Inflammatory macrophage treated with lipopolysaccharide for 4 hours (primary cell): ENCODE measurements at places on chromosomes 6 and 20.

GRCh38 chr6:24205020-24205492, 79.0 kb downstream of the NRSN1 start:
- peak; percentile 33 for DNase-seq

DNA sequence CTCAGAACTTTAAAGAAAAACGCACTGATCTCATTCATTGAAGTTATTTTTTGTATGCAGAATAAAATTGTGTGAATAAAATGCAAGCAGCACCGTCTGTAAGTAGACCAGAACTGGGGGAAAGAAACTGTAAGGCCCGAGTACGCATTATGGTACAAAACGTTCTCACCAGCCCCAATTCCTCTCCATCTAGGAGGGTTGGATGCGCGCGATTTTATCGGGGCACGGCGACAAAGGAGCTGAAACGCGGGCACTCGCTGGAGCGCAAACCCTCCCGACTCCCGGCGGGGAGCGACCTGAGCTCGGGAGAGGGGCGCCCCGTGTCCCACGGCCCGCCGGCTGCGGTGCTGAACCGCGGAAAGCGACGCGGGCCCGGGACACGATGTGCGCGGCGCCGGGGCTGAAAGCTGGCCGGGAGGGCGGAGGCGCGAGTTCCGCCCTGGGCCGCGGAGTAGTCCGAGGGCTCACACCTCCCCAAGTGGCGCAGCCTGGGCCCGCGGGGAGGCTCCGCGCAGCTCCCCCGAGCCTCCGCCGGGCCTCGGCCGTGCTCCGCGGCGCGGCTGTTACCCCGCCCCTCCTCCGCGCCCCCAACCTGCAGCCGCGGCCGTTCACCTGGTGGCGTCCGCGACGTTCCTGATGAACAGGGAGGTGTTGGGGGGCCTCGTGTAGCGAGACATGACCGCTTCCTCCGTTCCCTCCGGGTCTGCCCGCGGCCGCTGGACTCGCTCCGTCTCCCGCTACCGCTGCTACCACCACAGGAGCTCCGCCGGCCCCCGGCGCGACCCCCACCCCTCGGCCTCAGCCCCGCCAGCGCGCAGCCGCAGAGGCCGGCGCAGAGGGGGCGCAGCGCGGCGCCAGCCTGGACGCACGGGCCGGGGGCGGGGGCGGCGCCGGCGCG, at the start of gene SRSF12:
Gene SRSF12, minus strand, starts transcription at position 861 of the 898 bp plus-strand sequence. Its CDS starts 184 bp downstream, at position 677.
- DNase-seq, result peak; percentile 49

DNA sequence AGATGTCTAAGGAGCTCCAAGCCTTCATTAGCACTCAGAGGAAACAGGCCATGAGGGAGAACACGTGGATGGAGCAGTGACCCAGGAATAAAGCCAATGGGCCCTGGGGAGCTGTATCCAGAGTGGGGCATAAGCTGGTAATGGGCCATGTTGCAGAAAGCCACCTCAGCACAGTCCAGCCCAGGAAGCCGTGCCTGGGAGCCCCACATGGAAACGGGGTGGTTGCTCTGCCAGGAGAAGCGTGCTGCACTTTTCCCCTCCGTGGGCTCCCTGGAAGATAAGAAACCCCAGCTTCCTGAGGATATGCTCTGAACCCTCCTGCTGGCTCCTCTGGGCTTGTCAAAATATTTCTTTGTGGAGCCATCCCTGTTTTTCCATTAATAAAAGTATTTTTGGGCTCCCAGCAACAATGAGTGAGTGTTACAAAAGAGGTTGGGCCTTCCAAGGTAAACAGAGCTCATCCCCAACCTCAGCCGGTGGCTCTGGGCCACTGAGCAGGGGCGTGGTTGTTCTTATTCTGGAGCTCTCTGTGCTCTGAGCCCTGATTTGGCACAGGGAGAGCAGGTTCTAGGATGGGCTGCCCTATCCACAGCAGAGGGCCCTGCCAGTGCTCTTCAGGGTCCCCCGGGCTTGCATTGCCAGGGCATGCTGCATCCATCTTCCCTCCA, 31.2 kb upstream of the NFATC2 start:
- no peak for DNase-seq

- no peak for DNase-seq
Observed at GRCh38 chr6:150126641-150127291, 16.1 kb upstream of the PPP1R14C start.

- peak; percentile 23 for DNase-seq
Observed at GRCh38 chr6:16320533-16321340, 82.3 kb downstream of the GMPR start.

DNA sequence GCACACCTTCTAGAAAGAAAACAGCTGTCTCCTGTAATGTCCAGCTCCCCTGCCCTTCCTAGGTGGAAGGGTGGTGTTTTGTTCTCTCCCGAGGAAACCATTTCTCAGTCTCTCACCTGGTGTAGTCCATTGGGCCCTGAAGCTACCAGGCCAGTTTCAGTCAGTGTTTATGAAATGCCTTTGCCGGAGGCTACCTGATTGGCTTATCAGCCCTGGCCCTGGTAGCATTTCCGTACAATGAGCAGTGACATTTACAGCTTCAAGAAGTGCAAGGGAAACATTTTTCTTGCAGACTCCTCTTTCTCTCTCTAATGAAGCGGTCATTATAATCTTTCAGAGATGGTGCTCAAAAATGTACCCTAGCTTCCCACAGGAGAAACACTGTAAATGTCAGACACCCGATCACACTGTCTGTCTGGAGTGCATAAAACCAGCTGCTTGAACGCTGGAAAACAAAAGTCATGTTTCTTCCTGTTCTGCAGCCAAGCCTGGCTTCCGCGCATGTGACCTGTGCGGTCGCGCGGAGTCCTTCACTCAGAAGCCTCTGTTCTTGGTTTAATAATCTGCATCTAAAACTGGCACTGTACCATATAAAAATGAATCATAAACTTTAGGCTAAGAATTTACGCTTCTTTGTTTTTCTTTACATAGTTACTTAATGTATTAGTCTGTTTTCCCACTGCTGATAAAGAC, 28.4 kb upstream of the SAYSD1 start:
- no peak for DNase-seq

- no peak for DNase-seq
Observed at GRCh38 chr6:17602888-17603287, 2.8 kb downstream of the FAM8A1 start.

- DNase-seq, result no peak
Observed at GRCh38 chr6:87682310-87682709, 19.7 kb downstream of the AKIRIN2 start.

GRCh38 chr6:15877231-15877630, 214.4 kb upstream of the DTNBP1 start:
- DNase-seq, result peak; percentile 66

DNA sequence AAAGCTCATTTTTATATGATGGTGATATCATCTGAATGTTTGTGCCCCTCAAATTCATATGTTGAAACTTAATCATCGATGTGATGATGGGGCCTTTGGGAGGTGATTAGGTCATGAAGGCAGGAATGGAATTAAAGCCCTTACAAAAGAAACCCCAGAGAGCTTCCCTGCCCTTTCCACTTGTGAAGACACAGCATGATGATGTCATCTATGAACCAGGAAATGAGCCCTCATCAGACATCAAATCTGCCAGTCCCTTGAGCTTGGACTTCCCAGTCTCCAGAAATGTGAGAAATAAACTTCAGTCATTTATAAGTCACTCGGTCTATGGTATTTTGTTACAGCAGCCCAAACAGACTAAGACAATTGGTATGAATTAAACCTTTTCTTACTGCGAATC, 153.1 kb downstream of the MYB start:
- DNase-seq, result peak; percentile 63

- no peak for DNase-seq
Observed at GRCh38 chr6:153553627-153554026, 422.5 kb upstream of the RGS17 start.

DNA sequence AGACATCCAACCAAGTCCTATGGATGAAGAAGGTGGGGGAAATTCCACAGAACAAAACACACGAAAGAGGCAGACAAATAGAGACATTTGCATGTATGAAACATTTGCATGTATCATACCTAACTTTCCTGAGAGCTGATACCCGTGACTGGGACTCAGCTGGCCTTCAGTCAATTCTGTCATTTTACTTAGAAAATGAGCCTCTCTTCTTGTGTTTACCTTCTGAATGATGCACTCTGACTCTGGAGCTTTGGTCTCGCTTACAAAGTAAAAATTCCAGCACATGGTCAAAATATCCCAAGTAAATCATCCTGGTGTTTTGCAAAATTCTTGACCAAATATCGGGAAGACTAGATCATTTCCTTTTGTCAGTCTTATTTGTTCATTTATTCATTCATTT, 46.9 kb downstream of the MMUT start:
- no peak for DNase-seq

GRCh38 chr20:21569586-21569985, 55.7 kb upstream of the NKX2-2 start:
- no peak for DNase-seq

DNA sequence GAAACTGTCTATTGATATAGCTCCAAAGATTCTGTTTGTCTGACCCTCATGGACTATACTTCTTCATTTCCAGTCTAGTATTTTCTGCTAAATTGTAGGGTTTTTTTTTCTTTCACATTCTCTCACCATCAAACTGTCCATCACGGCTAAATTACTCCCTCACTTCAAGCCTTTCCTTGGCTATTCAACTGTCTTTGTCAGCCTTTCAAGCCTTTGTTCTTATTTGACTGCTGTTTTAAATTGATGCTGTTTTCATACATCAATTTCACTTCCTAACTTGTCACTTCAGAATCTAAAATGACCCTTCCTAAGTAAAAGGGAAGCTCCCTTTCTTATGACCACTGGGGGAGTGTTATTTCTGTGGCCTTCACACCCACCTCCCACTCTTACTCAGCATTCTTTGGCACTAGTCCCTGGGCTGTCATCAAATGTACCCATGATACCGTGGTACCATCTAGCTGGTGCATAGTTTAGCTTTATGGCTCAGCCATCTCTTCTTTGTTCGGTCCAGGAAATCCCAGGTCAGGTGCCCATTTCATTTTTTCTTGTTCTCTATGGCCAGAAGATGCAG, 8.6 kb downstream of the GJA1 start:
- peak; percentile 12 for DNase-seq

DNA sequence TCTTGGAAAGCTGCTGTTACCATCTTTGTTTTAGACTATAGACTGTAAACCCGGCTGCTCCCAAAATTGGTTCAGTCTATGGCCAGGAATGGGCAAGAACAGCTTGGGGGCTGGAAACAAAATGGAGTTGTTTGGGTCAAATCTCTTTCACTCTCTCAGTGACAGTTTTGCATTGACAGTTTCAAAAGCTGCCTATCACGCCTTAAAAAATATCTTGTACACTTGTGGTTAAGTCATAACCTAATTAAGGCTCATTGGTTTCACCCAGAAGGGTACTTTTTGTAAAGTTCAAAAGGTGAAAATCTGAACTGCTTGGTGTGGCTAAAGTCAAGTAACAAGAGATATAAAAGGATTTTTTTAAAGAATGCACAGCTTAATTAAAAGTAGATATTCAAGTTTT, 76.1 kb upstream of the PRL start:
- DNase-seq, result no peak

- DNase-seq, result no peak
Observed at GRCh38 chr6:75786152-75786551, 37.1 kb downstream of the MYO6 start.

DNA sequence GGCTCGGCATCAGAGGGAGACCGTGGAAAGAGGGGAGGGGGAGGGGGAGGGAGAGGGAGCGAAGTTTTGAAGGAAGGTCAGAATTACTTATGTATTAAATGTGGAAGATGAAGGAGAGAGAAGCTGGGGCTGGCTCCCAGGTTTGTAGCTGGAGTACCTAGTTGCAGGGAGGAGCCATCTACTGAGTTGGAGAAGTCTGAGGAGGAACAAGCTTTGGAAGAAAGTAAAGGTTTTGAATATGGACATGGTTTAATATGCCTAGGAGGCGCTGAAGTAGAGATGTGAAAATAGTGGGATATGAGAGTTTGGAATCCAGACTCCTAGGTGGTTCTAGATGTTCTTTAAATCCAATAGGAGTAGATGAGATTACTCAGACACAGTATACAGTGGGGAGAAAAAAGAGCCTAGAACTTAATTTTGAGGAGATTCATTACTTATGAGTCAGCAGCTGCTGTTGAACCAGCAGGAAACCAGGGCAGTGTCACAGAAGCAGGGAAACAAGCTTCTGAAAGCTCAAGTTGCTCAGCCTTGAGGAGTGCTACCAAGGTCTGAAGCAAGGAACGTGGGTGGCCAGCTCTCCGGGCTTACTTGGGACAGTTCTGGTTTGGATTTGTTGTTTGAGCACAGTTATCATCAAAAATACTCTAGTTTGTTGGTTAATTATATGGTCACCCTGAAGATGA, 149.3 kb downstream of the UTRN start:
- DNase-seq, result no peak

DNA sequence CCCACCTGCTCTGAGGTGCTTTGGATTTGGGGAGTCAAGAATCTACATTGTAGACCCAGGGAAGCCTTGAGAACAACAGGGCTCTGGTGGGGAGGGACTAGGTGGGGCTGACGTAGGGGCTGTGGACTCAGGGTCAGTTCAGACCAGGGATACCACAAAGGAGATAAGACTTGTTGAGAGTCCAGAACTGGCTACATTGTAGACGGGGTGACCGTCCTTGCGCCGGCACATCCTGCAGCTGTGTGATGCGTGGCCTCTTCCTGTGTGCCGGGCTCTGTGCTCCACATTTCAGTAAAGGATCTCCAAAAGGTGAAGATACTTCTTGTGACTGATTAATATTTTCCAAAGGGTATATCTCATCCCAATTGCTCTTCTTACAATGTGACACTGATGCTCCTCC, 9.8 kb upstream of the TLDC2 start:
- no peak for DNase-seq

DNA sequence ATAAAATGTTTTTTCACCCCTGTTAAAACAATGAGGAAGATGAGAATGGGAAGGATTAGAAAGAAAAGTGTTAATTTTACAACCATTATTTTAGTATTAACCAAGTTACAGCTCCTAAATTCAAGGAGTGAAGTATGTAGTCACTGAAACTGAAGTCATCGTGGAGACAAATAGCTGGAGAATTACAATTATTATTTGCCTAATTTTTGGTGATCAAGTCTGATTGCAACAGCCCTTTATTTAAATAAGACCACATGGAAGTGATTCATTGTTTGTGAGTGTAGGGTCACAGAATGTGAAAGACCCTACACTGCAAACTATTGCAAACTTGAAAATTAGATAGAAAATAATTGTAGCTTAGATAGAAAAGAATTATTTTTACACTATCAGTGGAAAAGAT, 292.4 kb downstream of the CENPW start:
- DNase-seq, result no peak

DNA sequence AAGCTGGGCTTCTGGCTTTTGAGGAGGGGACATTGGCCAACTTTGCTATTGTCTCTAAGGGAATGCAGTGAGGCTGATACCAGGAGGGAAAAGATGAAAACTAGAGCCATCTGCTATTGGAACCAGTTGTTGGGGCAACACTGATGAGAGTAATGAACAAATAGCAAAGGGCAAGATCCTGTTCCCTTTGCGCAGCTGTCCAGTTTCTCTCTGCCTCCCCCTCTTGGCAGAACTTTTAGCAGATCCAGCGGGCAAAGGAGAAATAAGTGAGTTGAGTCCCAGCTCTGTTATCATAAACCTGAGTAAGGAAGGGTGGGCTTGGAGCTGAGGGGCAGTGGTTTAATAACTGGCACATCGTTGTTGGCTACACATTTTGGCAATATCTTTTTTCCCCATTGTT, 126.8 kb downstream of the AKAP7 start:
- DNase-seq, result no peak
